ENCODE measurements at places on chromosomes 7 and 10. TPM values are rescaled to one million over a fixed set of nuclear protein-coding genes. Genes with fewer than 3 reads are reported as not detected.

Gene DNAH11
- 1.5 TPM for polyA plus RNA-seq

Gene LFNG
- 42.1 TPM for polyA plus RNA-seq

DNA sequence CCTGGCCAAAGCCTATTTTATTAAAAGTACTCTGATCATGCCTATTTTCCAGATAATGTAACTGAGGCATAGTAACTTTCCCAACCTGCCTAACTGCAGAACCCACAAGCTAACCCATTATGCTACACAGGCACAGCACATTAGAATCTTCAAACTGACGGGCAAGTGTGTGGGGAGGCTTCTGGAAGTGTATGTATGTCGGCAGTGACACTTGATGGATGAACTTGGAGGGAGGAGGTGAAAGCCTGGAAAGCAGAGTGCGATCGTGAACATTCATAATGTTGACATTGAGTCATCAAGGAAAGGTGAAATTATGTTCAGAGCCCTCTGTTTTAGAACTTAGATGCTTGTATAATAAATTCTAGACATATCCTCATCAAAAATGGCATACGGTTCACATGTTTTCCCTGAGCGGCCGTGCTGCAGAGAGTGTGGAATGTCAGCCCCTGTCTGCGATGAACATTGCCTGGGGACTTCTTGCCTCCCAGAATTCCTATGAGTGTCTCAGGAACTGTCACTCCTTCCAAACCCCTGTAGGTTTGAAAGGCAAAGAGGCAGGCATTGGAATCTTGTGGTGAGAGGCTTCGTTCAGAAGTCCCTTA lies 102.4 kb downstream of the SLIT1 start:
- no peak for DNase-seq

- DNase-seq = no peak
Measured at GRCh38 chr7:36637417-36637816, 86.9 kb downstream of the AOAH start.

Gene MET
- polyA plus RNA-seq = 2.0 TPM

DNA sequence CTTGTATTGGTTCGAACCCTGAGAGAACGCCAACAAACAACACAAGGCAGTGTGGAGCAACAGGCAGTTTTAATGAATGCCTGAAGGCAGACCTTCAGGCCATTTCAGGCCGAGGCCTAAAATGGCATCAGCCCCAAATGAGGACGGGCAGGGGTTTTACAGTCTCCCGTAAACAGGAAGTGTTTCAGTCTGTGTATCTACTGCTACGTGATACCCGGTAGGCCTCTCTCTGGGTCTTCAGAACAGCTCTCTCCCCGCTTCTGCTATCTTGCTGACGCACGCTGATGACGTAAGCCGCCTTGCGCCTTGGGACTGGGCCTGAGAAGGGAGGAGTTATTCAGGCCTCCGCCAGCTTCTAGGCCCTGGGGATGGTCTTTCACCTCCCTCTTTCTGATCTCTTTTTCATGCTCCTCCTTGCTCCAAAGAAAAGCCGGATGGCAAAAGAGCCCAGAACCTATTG lies 67.7 kb downstream of the ST8SIA6 start:
- no peak for DNase-seq

DNA sequence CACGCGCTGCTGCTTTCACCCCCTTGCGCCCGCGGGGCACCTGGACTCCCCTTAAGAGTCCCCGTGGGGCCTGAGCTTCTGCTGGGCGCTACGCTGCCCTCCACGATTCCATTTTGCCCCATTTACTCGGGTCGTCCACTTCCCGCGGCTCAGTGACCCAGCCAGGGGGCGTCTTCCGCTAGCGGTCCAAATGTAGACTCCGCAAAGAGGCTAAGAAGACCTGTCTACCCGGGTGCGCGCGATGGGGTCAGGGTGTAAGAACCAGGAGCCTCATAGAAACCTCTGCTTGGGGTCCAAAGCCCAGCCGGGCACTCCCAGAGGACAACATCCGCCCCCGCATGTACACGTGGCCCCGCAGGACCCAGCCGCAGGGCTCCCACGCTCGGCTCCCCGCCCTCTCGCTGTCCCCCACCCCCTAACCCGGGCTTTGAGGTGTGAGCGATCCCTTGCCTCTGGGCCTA lies 5.2 kb upstream of the HMX2 start:
- DNase-seq = no peak

- DNase-seq = no peak
Measured at GRCh38 chr10:107152087-107152486, 12.4 kb downstream of the SORCS1 start.

Gene ATG9B
- polyA plus RNA-seq = 0.72 TPM

Gene INPP5F
- 13.6 TPM for polyA plus RNA-seq

Measured in pancreas (tissue), 10 donors.